ENCODE measurements at places on chromosomes 11 and 22. TPM values are rescaled to one million over a fixed set of nuclear protein-coding genes. Genes with fewer than 3 reads are reported as not detected.

DNA sequence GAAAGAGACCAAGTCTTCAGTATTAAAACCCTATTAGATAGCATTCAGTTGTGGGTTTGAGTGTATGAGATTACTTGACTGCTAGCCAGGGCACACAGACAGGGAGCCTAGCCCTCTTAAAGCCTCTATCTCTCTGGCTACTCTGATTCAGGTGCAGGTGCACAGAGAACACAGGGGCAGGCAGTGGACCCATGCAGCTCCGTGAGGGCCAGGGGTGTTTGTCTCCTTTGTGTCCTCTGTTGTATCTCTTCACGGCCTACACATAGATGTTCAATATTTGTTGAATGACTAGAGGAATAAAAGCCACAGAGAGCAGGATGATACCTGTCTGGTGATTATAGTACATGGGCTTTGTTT, 21.5 kb upstream of the AIFM3 start:
- H3K4me3 ChIP-seq = no peak overlapping the region
- peaks cover 26% of the 10 kb centered on the region for H3K36me3 ChIP-seq
- DNase-seq = no peak
- peaks cover 28% of the 10 kb centered on the region for H3K4me1 ChIP-seq
- no peaks in the 10 kb centered on the region for H3K27me3 ChIP-seq

DNA sequence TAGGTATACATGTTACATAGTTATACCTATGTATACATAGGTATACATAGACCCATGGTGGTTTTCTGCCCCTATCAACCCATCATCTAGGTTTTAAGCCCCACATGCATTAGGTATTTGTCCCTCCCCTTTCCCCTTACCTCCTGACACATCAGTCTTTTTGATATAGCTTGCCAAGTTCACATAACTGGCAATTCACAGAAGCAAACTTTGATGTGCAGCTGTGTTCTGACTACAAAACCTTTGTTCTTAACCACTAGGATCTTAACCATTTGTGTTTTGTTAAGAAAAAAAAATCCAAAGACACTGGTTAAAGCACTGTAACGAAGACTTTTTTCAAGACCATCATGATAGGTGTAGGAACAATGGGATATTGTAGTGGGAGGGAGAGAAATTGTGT, 42.9 kb upstream of the SLC5A1 start:
- no peak for DNase-seq
- no peaks in the 10 kb centered on the region for H3K4me1 ChIP-seq
- peaks cover 3% of the 10 kb centered on the region for H3K27me3 ChIP-seq
- peak overlapping the region; percentile 41 for H3K27ac ChIP-seq
- H3K4me3 ChIP-seq = no peak overlapping the region

DNA sequence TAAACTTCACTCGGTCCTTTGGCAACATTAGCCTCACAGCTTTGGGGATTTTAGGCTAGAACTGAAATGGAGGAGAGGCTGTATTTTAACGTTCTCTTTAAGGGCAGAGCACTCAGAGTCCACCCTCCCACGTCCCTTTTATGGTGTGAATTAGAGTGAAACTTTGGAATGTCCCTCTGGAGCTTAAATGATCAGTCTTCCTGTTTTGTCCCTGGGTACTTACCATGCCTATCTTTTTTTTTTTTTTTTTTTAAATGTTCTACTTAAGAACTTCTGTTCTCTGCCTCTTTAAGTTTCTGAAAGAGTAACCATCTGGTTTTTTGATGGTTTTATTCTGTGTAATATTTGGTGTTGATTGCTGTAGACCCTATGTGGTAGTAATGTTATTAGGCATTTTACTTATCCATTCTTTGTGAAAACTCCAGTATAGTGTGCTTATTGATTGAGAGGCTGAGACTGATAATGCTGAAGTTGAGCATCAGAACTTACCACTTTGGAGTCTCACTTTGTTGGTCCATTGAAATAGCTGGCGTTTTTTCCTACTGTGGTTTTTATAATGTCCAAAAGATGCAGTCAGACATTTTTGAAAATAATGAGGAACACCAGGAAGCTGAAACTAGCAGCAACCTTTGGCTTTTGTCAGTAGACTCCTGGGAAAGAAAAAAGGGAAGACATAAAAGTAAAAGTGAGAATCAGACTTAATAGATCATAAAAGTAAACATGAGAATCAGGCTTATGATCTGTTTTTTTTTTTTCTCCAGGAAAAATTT, 11.6 kb downstream of the UVRAG start:
- H3K4me3 ChIP-seq = no peak overlapping the region

DNA sequence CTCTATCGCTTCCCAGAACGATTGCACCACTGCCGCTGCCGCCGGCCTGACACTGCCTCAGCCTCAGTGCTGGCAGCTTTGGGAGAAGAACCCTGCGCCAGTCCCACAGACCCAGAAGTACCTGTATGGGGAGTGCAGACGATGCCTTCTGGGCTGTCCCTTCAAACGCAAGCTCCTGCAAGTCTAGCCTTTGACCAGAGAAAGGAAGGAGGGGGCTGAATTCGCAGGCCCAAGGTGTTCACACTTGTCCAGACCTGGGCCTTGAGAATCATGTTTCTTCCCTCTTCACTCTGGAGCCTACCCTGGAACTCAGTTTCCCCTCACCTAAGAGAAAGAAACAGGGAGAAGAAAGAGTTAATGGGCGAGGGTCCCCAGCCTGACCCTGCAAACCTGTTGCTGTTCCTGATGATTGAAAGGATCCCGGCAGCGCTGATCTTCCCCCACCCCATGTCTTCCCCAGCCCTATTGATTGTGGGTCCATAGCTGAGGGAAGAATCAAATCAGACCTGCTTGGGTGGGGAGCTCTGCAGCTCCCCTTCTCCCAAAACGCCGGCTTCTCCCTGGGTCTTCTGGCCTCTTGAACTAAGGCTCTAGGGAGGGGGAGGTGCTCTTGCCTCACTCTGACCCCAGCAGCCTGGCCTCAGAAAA, 786 bp upstream of the MCAM start:
- no peak for DNase-seq
- H3K27me3 ChIP-seq = peaks cover 50% of the 10 kb centered on the region
- peak overlapping the region; percentile 66 for H3K4me3 ChIP-seq
- no peaks in the 10 kb centered on the region for H3K36me3 ChIP-seq

DNA sequence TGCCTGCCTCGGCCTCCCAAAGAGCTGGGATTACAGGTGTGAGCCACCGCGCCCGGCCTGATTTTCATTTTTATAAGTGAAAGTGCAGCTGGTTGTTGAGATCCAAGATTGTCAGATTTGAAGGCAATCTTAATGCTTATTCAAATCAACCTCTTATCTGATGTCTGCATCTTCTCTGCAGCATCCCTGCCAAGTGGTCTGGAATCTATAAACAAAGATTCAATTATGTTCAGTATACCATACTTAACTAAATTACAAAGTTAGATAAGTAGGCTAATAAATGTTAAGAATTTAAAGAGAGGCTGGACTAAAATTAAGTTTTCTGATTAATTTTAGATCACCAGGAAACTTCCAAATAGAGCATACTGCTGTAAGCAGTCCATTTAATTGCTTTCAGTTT, 53.8 kb downstream of the POLD3 start:
- no peaks in the 10 kb centered on the region for H3K27me3 ChIP-seq
- H3K4me3 ChIP-seq = no peak overlapping the region
- H3K36me3 ChIP-seq = peaks cover 20% of the 10 kb centered on the region
- DNase-seq = no peak
- no peaks in the 10 kb centered on the region for H3K4me1 ChIP-seq

GRCh38 chr11:82577246-82577645, 156.4 kb downstream of the FAM181B start:
- H3K4me1 ChIP-seq = no peaks in the 10 kb centered on the region
- no peak for DNase-seq
- no peaks in the 10 kb centered on the region for H3K36me3 ChIP-seq
- no peak overlapping the region for H3K4me3 ChIP-seq
- no peak overlapping the region for H3K27ac ChIP-seq
- peaks cover 3% of the 10 kb centered on the region for H3K27me3 ChIP-seq

GRCh38 chr11:76634886-76635285, 35.7 kb downstream of the LRRC32 start:
- no peak overlapping the region for H3K27ac ChIP-seq
- peak; percentile 45 for DNase-seq
- H3K36me3 ChIP-seq = no peaks in the 10 kb centered on the region
- H3K27me3 ChIP-seq = no peaks in the 10 kb centered on the region

- DNase-seq = no peak
- no peaks in the 10 kb centered on the region for H3K4me1 ChIP-seq
- no peak overlapping the region for H3K27ac ChIP-seq
- no peaks in the 10 kb centered on the region for H3K27me3 ChIP-seq
These were observed 369.3 kb downstream of the DLG2 start for GRCh38 chr11:85257837-85258236.

Gene LRFN4
- 10.1 TPM for total RNA-seq

Gene EXPH5
- total RNA-seq = 15.2 TPM

Gene THOC5
- 36.6 TPM for total RNA-seq

Data from type B pancreatic cell (in vitro differentiated cells).